ENCODE measurements at places on chromosomes 5 and 9.

DNA sequence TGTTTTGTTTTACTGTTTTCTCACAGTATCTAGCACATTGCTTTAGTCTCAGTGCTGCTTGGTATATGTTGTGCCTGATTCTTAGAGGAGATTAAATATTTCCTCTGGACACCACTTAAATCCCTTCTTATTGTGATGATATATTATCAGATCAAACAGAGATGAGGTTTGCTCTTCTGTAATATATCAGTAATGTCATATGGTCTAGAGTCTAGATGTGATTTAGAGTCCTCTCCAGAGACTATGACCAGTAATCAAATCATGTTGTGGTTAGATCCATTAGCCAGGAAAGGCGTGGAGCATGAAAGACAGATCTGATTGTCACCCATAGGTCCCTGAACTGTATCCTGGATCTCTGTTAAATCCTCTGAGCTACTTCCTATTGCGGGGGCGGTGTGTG lies 24.4 kb downstream of the CAMK4 start:
- DNase-seq: no peak

- peak; percentile 31 for DNase-seq
These were observed 532.4 kb downstream of the ANXA1 start for GRCh38 chr9:73683862-73684591.

DNA sequence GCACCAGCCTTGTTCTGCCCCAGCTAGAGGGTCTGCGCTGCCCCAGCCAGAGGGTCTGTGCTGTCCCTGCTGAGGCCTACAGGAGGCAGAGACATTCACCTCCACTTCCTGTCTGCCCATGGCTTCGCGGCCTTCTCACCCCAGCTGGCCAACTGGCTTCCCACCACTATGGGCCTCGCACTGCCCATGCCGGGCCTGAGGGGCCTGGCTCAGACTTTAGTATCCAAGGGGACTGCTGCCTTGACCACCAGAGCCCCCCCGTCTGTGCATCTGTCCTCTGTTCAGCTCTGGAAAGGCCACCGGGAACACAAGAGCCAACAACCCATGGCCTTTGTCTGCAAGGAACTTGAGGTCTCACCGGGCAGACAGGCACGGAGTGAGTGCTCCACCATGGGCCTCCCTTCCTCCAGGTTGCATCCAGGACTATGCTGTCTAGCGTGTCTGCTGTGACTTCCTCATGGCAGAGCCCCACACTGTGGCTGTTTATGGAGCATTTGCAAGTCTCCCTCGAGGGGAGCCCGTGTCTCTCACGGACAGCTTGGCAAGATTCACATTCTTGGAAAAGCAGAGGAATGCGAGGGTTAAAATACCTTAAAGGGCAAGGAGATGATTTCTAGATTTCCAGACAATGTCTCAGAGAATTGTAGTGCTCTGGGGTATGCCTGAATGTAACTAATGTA lies 1.7 kb downstream of the DCANP1 start:
- no peak for DNase-seq

GRCh38 chr9:135789838-135790291 lies 87.9 kb downstream of the KCNT1 start:
- no peak for DNase-seq

- DNase-seq: no peak
These were observed 321.3 kb downstream of the KDM4C start for GRCh38 chr9:7079051-7079450.

- no peak for DNase-seq
These were observed 342.2 kb upstream of the RFX3 start for GRCh38 chr9:3868012-3868411.

DNA sequence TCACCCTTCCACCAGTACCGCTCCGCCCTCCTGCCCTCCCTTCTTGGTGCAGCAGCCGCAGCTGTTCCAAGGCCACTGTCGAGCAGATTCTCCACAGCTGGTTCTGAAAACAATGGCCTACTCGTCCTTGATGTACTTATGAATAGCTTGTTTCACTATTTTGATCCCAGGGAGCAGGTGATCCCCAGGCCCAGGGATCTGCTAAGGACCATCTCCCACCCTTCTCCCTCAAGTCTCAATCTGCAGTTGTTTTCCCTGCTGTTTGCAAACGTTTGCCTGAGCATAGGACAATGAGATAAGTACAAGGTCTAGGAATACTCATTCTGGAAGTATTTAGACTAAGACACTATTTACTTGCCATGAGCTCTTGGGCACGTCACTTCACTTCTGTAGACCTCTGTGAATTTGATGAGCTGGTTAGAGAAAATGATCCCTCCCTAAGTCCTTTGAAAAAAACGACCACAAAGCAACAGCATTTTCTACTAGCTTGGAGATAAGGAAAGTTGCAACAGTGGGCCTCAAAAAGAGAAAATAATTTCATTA lies 1.8 kb downstream of the LURAP1L start:
- DNase-seq: no peak

GRCh38 chr9:19408316-19408692 lies 505 bp upstream of the ACER2 start:
- DNase-seq: no peak

DNA sequence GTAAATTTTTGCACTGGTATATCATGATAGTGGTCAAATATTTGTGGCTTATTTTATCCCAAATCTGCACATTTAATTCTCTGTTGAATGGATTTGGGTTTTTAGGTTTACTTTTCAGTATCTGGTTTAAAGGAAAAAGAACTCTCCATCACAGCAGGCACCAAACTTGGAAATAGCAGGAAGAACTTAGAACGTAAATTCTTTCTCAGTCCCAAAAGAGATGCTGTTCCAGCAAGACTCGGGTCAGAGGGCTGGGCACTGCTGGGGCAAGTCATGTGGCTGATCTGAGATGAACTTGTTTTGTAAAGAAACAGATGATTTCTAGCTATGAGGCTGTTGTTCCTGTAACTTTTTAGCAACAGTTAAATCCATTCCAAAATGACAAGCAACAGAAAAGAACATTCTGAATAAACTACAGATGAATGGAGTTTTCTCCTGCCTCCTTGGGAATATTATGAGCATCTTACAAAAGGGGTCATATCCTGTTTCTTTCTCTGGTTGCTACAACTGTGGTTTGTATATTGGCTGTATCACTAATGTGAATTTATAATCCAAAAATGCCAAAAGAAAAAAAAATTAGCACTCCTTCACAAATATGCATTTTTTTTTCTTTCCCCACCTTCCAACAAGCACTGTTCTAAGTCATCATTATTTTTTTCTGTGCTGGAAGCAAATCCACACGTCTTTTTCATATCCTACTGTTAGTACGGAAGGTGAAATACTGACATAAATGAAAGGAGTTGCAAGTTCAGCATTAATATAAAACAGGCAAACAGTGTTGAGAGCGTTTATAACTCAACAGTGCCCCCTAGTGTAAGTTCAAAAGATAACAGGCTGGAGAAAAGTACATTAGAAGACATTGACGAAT lies 31.1 kb downstream of the OR2K2 start:
- peak; percentile 69 for DNase-seq

GRCh38 chr9:77455312-77455927 lies 192.7 kb downstream of the GNA14 start:
- DNase-seq: peak; percentile 79

DNA sequence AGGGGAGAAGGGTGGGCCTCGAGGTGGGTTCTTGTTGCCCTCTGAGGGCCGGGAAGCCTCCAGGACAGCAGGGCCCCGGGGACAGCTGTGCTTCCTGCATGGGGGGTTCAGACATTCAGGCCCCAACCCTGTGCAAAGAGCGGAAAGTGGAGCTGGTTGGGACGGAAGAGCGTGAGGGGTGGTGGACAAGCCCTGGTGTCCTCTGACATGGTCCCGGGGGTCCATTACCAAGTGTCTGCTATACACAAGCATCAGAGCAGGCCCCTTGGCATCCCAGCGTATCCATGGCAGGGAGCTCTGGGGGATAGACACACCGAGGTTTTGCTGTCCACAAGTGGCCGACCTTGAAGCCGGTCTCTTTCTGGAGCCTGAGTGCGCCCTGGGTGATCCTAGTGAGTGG lies 9.3 kb downstream of the PLPP7 start:
- DNase-seq: no peak

DNA sequence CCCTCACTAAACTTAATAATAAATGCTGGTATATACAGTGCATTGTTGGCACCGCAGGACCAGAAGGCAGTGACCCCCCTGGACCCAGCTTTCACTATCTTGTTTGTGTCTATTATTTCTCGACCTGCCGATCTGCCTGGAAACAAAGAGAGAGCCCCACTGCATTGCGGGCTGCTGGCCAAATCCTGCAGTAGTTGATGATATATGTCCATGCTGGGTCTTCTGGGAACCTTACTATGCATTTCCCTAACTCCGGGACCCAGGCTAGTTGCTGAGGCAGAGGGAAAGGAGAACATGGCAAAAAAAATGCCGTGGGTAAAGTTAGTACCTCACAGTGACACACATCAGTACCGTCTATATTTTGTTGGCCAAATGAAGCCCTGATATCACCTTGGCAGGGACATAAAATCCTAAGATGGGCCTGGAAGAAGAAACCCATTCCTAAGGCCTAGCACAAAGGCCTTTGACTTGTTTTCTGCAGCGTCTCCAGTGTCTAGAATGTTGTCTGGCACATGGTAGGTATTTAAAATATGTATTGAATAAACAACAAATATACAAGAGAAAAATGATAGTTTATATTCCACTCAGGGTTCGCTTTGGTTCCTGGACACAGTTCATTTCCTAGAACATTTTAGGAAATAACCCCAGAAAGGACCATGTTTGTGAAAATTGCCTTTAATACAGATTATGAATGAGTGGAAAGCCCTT lies 46.1 kb downstream of the NMUR2 start:
- DNase-seq: no peak

DNA sequence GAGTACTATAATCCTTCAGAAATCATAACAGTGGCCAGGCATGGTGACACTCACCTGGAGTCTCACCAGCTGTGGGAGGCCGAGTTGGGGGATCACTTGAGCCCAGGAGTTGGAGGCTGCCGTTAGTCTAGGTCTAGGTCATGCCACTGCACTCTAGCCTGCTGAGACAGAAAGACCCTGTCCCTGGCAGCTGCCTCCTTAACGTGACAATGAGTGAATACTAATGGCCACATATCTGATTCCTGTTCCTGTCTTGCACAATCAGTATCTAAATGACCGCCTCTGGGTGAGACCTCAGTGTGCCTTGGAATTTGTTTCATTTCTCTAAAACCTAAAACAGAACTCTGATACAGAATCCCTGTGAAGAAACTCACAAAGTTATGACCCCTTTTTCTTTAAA lies 131.0 kb upstream of the DAB2 start:
- no peak for DNase-seq

GRCh38 chr5:81140441-81140840 lies 92.7 kb upstream of the CKMT2 start:
- DNase-seq: no peak

- DNase-seq: no peak
These were observed 493.1 kb downstream of the ZNF608 start for GRCh38 chr5:124253203-124253810.

- DNase-seq: peak; percentile 73
These were observed 727 bp downstream of the SMAD5 start for GRCh38 chr5:136133222-136133921.
